Chondrocyte (in vitro differentiated cells): ENCODE measurements at places on chromosomes 4 and X. TPM values are rescaled to one million over a fixed set of nuclear protein-coding genes. Genes with fewer than 3 reads are reported as not detected.

DNA sequence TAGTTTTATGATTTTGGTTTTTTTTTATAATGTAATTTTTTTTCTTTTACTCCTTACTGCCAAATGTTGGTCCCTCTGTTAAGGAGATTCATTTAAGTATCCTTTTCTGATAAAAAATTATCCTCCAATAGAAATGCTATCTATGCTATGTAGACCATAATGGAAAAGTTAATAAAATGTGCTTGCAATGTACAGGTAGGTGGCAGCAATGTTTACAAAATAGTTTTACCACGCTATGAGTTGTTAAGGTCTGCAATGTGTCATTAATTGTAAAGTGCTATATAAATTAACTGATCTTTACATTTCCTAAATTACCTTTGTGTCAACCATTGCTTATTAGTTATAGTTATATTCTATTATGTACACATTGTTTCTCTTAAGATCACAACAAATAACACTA lies 3.8 kb upstream of the CENPC start:
- H3K4me3 ChIP-seq, result no peak overlapping the region
- H3K27ac ChIP-seq, result no peak overlapping the region

DNA sequence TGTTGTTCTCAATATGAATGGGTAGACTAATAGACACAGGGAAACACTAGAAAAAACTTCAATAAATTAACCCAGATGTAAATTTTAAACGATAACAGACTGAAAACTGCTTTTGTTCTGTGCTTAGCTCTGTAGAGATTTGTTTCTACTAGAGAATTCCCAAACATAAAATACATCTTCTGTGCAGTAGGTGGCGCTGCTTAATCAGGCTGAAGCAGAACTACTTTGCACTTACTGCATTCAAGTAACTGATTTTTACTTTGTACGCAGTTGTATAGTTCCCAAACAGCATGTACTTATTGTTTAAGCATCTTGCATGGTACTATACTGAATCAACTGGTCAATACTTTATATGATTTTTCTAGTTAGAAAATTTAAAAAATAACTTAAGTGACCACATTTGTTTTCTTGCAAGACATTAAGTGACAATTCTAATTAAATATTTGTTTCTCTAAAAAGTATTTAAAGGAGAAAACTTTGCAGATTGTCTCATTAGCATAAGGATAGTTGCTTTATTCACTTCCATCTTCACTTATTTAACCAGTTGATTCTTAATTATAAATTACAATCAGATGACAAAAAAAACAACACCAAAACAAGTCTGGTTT lies 490.6 kb downstream of the IL15 start:
- H3K4me3 ChIP-seq, result no peak overlapping the region
- H3K4me1 ChIP-seq, result peaks cover 24% of the 10 kb centered on the region
- no peak for DNase-seq
- H3K27me3 ChIP-seq, result no peaks in the 10 kb centered on the region
- H3K36me3 ChIP-seq, result peaks cover 1% of the 10 kb centered on the region

DNA sequence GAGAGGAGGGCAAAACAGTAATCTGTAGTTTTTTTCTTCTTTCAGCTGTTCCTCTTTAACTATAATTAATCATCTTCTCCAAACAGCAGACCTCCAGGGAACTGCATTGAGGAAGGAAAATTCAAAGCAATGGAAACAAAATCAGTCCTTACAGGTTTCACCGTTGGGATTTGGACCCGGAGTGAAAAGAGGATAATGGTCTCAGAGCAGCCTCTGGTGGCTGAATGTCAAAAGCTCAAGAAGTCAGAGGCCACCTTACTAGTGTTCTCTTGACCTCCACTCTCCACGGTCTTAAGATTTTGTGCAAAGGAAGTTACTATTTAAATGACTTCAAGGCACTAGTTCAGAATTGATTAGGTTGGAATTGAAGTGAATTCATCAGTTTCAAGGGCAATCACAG lies 16.0 kb upstream of the MID1 start:
- H3K27ac ChIP-seq, result peak overlapping the region; percentile 72
- H3K4me1 ChIP-seq, result peaks cover 27% of the 10 kb centered on the region
- H3K4me3 ChIP-seq, result no peak overlapping the region
- no peak for DNase-seq
- no peaks in the 10 kb centered on the region for H3K36me3 ChIP-seq

- no peak overlapping the region for H3K4me3 ChIP-seq
- no peak overlapping the region for H3K27ac ChIP-seq
- no peaks in the 10 kb centered on the region for H3K27me3 ChIP-seq
- peaks cover 2% of the 10 kb centered on the region for H3K36me3 ChIP-seq
- DNase-seq, result no peak
- peaks cover 16% of the 10 kb centered on the region for H3K4me1 ChIP-seq
Observed at GRCh38 chr4:129046055-129046959, 47.0 kb downstream of the SCLT1 start.

- no peaks in the 10 kb centered on the region for H3K27me3 ChIP-seq
- no peak for DNase-seq
- no peak overlapping the region for H3K27ac ChIP-seq
Observed at GRCh38 chrX:71910986-71911730, 513 bp downstream of the NHSL2 start.

SLC2A9 gene
- total RNA-seq, result 0.72 to 0.95 TPM in 2 of 3 replicates, not detected in the other
